ENCODE measurements at places on chromosomes 3 and 15.

DNA sequence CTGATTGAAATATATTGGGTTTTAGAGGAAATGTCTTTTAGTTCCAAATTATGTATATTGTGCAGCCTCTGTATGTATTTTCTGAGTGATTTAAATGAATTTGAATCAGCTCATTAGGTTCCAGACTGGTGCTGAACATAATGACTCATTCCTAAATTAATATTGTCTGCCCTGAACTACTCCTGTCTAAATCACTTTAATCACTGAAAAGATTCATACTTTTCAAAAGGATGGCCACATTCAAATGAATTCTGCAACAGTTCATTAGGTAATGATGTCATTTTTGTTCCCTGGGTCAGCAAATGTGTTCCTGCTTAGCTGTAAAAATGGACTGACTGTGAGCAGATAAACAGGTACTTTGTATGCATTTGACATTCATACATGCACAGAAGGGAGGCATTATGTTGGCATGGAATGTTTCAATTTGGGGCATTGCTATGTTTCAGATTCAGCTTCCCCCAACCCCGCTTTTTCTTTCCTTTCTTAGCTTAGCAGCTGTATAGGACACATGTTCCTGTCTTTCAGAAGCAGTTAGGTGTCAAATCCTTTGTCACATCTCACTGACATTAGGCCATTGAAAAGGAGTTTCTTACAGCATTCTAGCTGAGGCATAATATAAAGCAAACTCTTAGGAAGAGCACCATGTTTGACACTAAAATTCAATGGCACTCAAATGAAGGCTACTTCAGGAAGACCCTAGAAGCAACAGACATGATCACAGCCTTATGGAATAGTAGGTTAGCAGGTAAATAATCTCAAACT is 318.5 kb upstream of the ARPP21 start:
- no peak for DNase-seq

GRCh38 chr3:136804813-136805212 is 14.1 kb upstream of the SLC35G2 start:
- no peak for DNase-seq

DNA sequence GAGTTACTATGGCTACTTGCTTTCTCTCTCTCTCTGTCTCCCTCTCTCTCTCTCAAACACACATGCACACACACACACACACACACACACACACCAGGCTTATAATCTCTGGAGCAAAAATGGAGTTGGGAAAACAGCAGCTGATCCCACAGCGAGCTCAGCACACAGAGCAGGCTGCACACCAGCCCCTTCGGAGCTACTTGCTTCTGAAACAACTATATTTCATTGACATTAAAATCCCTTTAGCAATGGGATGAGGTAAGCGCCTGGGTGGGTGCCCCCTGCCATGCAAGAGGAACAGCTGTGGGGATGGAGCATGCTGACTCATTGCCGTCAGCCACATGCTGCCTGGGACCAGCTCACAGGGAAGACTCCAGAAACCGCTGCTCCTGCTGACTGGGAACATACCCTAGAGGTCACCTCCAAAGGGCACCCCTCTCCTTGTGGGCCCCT is 45.7 kb downstream of the B3GNT5 start:
- DNase-seq: no peak

- no peak for DNase-seq
Measured at GRCh38 chr15:77251662-77252061, 168.2 kb downstream of the PEAK1 start.
